ENCODE measurements at places on chromosomes 1 and 21.
A peak's percentile ranks its signal among the peaks of the same experiment; 100 is the strongest.

DNA sequence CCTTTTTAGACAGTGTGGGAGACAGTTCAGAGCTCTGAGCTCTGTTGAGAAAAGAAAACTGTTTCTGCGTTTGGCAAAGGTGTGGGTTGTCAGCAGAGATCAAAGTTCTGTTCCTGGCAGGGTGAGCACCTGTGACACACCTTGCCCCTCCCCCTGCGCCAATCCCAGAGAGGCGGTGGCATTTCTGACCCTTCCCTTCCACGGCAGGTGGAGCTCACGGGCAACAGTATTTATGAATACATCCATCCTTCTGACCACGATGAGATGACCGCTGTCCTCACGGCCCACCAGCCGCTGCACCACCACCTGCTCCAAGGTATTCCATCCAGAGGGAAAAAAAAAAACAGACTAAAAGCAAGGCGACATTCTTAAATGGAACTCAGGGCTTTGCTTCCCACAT is 20.7 kb downstream of the SIM2 start:
- DNase-seq = peak; percentile 71

DNA sequence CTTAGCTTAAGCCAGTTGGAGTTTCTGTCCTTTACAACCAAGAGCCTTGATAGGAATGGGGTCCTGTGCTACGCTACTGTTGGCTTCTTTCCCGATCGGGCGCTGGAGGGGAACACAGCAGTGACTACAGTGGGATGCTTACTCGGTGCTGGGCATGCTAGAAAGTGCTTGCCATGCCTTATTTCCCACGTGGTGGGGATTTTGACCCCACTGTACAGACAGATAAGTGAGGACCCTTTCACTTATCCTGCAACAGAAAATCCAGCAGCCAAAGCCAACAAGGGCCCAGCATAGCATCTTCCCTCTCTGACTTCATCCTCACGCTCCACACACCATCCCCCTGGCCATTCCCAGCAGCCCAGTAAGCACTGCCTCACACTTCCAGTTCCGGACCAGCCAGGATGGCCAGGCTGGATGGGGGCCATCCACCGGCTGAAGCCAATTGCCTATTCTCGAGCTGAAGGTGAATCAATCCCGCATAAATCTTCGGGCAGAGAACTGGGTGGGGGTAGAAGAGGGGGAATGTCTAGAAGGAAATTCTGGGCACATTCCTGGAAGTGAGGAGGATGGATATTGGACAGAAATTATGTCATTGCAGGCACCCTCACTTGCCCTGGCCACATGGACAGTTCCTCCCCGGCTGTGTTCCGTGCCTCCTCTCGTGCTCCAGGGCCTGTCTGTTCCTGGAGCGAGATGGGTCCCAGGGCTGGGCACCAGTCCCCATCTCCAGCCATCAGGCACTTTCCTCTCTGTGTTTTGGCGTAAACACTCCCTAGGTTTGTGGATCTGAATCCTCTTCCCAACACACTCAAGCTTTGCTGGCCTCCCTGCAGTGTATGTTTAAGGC is 2.0 kb upstream of the ABCG1 start:
- peak; percentile 7 for DNase-seq

- DNase-seq = peak; percentile 49
Measured at GRCh38 chr1:159211331-159212136, 6.9 kb downstream of the ACKR1 start.

DNA sequence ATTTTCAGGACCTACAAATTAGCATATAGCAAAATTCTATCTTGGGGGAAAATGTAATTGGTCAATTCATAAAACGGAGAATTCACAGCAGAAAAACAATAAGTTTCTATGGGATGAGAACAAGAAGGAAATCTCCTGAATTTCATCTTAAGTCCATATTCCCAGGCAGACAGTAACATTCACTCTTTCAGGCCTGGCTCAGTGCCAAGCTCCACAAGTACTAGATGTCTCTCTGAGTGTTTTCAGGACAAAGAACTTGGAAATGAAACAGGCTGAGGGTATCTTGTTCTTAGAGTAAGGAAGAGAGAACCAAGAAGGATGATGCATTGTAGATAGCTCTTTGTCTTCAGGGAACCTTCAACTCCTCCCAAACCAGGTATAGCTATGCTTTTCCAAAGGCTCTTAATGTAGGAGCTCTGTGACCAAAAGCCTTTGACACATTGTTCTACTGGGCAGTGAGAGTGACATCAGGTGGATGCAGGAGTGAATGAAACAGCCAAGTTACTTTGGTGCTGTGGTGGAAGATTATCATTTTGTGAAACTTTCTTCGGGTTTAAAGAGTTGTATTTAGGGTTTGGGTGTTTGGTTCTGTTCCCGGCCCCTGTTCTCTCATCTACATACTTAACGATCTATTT is 298.3 kb downstream of the GPATCH2 start:
- peak; percentile 26 for DNase-seq

DNA sequence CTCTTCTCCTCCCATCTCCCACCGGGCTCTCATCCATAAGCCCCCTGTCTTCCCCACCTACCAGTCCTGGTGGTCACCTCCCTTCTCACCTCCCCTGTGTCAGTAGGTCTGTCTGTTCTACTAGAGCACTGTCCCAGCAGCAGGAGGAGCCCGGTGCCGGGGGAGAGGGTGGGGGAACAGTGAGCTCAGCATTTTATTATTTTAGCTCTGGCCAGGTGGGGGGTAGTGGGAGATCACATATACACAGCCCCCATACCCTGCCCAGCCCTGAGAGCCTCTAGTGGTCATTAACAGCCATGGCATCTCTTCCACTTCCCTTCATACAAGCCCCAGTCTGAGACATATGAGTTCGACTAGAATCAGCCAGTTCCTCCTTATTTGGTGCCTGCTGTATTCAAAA is at the start of gene TMOD4:
Gene TMOD4 (minus strand): TSS at position 119 of the 400 bp plus-strand sequence. CDS start 1,106 bp downstream, outside the sequence.
- DNase-seq = no peak

- DNase-seq = peak; percentile 45
Measured at GRCh38 chr1:9127395-9128165, 1.3 kb downstream of the GPR157 start.

- no peak for DNase-seq
Measured at GRCh38 chr1:209645574-209646452, 6.4 kb downstream of the LAMB3 start.

DNA sequence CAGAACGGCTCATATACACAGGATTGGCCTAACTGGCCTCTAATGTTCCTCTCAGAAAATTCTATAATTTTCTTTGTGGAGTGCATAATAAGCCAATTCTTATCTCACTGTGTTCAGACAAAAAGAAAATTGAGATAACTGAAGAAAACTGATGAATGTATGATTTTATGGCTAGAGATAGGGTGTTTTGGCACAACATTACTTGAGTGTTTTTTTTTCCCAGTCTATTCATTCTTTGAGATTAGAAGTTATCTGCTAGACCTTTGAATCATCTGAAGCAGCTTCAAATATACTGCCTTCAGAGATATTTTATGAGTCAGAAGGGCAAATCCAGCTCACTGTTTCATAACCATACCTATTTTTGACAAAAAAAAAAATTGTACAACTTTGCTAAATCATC is 85.6 kb downstream of the VAV3 start:
- DNase-seq = no peak

- DNase-seq = no peak
Measured at GRCh38 chr1:223233410-223234169, 90.5 kb upstream of the TLR5 start.

DNA sequence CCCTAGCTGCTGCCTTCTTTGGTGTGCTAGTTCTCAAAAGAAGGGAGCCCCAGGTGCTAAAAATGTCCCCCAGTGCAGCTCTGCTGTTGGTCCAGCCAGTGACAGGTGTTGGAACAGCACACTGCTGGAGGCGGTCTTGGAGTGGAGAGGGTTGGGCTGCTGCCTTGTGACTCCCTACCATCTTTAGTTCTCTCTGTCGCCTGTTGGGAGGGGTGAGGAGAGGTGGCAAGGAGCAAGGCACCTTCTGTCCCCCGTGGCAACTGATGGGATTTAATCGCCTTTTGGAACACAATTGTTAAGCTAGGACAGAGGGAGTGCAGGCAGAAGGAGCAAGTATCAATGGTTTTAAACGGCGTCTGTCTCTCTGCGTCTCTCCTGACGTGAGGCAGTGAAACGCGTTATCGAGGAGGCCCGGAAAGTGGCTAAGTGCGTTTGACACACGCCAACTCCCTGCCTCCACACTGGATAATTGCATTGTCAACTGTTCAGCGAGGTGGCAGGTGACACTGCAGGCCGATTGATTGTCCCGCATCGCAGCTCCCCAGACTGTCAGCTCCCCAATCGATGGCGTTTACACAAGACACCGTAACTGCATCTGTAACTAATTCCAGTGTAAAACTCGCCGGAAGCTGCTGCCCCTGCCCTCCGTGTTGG is 34.0 kb downstream of the TMEM53 start:
- DNase-seq = no peak

DNA sequence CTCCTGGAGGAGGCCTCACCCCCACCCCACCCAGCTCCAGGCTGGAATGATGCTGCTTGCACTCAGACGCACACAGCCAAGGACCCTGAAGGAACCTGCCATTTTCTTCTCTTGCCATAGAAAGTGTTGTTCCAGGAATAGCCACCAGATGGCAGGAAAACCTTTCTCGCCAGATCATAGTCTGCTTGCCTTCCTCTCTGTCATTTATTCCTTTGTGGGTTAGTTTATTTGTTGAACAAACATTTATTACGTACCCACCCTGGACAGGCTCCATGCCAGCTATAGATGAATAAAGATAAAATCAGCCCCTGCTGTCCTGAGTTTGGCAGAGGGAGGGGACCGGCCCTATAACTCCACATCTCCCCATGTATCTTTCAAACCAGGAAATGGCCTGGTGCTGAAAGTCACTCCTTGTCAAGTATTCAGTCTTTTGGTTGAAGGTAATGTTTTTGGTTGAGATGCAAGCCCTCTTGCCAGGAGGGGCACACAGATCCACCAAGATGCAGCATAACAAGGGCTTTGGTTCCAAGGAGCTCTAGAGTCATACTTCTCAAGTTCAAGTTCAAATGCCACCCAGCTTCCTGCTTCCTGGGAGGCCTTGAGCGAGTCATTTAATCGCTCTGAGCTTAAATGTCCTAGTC is 7.0 kb upstream of the KCNC4 start:
- DNase-seq = peak; percentile 71

GRCh38 chr1:94438692-94439276 is 20.6 kb downstream of the ABCD3 start:
- DNase-seq = no peak

GRCh38 chr1:90989302-90989701 is 32.5 kb downstream of the ZNF644 start:
- DNase-seq = no peak

DNA sequence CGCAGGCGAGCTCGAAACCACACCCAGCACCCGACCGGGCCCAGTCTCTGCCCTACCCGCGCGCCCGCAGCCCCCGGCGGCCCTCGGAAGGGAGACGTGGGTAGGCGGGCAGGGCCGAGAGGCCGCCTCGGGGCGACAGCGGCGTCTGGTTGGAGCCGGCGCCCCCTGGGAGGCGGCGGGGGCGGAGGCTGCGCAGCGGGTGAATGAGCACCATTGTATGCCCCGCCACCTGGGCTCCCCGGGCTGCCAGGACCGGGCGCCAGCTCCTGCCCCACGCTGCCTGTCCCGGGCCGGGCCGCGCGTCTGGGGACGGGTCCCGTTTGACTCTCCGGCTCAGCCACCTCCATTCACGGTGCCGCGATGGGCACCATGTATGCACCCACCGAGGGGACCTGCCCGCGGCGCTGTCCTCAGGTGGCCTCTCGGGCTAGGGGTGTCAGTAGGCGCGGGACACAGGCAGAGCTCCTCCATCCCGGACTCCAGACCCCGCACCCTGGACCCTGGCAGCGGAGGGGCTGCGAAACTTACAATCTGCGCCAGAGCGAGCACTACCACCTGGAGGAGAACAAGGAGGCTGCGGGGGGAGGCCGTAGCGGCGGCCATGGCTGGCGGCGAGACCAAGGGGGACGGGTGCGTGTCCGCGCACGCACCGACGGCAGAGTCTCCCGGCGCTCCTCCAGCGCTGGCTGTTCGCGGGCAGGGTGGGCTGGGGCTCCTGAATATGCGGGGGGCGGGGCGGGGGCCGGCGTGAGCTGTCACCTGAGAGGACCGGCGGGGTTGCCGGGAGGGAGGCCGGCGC is at the start of gene COL9A2:
Gene COL9A2 (minus strand): TSS at position 692 of the 799 bp plus-strand sequence. CDS start 89 bp downstream, at position 603.
- DNase-seq = peak; percentile 51

GRCh38 chr1:41429641-41430035 is 54.8 kb downstream of the EDN2 start:
- no peak for DNase-seq

DNA sequence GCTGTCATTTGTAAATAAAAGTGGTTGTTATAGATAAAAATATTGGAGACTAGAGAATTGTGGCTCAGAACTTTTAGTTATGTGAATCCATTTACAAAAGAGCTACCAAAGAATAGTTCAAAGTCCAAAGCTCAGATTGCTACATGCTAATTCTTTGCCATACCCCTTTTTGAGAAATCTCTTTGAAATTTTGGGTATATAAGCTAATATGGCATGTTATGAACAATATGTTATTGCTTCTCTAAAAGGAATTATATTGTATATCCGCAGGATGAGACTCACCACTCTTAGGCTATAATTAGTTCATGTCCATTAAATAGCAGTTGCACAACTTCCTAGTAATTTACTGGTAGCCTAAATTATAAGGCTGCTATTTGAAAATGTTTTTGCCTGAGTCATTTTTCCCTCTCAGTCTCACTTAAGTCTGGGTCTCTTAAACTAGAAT is 178.0 kb downstream of the ZNF281 start:
- DNase-seq = no peak

DNA sequence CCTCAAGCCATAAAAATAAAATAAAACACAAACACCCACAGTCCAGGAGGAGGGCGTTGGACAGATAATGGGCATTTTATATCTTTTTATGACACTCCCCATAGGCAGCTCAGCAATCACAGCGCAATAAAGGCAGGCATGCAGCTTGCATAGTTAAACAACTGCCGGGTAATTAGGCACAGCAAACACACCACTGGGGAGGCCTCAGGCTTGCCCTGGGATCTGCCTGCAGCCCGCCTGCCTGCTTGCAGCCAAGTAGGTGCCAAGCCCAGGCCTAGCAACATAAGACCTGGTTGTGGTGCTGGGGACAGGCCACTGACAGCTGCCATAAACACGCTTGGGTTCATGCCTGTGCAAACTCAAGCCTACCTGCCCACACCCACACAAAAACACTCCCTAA is 54.2 kb downstream of the DMAP1 start:
- no peak for DNase-seq

DNA sequence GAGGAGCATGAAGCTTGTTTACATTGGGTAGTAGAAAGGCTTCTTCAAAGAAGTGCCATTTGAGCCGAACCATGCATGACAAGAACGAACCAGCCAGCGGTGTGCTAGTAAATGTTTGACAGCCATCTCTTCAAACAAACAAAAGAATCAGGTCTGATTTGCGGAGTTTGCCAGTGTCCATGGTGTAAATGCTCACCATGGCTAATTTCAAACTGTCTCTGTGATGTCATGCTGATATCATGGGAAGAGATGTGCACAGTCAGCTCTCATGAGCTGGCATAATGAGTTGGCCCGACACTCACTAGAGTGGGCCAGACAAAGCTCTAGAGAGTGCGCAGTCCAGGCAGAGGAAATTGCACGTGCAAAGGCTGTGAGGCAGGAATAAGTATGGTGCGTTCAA is 101.1 kb downstream of the KAZN start:
- DNase-seq = no peak

DNA sequence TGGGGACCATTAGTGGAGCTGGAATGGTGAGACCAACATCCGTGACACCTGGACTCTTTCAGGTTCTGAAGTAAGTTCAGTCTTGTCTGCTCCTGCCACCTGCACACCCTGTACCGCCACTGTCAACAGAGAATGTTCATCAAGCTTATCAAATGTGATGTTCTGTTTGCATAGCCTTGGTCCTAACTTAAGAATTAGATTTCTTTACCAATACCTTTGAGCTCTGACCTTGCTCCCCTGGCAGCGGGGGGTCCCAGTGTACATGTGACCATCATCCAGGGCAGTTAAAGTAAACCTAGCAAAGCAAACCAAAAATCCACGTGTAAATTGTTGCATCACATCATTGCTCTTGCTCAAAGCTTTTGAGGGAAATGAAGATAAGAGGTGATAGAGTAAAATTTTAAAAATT is 14.5 kb downstream of the SLC25A33 start:
- DNase-seq = no peak
